Activated CD8-positive, alpha-beta memory T cell treated with anti-CD3 and anti-CD28 coated beads, Interleukin-2, amount 50 U/mL, for 4 hours (primary cell): ENCODE measurements at places on chromosomes 2 and 18.

DNA sequence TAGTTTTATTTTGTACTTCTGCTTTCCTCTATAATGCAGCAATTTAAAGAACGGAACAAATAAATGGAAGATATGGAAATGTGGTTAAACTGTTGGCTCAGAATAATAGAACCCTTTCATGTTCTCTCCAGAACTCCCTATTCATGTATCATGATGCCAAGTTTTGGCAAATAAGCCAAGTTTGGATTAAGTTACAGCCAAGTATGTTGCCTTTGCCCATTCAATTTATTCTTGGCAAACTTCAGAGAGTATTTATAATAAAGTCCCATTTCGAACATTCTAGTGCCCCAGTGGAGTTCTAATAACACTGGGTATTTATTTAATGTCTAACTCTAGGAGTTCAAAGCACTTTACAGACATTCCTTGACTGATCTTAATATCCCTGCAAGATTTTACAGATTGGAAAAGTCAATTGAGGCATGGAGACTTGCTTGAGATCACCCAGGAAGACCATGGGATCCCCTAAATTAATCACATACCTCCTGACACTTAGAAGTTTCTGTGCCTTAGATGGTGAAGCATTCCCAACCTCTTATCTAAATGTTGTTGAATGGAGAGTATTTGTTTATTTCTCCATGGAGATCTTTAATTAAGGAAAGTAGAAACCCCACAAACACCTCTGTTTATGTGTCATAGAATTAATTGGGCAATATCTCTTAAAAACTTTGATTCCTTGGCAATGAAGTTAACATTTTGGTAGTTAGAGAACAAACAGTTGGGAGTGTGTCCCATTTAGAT, 106.7 kb downstream of the ACKR3 start:
- no peak for DNase-seq

GRCh38 chr18:13474907-13475545, 251.3 kb downstream of the FAM210A start:
- DNase-seq = no peak

DNA sequence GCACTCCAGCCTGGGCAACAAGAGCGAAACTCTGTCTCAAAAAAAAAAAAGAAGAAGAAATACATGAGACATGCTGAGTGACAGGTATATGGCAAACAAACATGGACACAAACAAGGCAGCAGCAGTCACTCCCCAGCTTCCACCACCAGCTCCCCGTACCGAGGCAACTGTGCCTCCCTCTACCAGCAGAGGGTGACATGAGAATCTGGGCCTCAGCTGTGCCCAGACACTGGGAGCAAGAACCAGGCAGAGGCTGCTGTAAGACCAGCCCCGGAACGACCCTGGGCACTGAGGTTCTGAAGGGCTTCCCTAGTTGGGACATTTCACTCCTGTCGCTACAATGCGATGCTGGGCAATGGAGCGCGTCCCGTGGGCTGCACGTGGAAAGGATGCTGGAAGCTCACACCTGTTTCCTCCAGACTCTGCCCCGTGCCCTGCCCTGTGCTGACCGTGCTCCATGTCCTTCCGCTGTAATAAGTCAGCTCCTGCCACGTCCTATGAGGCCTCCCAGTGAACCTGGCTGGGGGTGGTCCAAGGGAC, 37.1 kb downstream of the BOK start:
- DNase-seq = no peak

DNA sequence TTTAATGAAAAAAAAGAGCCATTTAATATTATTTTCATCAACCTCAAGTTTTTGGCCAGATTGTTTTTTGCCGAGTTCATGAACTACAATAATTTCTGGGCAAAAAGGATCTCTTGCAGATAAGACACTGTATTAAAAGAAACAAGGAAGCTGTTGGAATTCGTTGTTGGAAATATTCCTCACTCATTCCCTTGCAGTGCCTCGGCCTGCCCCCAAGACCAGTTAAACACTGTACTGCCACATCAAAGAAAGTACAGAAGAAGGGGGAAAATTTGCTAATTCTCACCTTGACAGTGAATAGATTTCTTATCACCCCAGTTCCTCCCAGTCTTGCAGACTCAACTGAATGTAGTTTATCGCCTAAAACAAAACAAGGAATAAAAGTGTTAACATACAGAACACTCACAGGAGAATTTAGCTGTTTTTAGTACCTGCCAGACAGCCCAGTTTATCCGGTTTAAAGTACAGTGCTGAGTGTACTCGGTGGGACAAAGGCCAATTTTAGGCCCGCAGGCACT, 1.2 kb downstream of the IDH1 start:
- DNase-seq = no peak

- no peak for DNase-seq
Observed at GRCh38 chr2:154700136-154700535, 1.6 kb downstream of the KCNJ3 start.
